ENCODE measurements at places on chromosomes 12 and 14.

DNA sequence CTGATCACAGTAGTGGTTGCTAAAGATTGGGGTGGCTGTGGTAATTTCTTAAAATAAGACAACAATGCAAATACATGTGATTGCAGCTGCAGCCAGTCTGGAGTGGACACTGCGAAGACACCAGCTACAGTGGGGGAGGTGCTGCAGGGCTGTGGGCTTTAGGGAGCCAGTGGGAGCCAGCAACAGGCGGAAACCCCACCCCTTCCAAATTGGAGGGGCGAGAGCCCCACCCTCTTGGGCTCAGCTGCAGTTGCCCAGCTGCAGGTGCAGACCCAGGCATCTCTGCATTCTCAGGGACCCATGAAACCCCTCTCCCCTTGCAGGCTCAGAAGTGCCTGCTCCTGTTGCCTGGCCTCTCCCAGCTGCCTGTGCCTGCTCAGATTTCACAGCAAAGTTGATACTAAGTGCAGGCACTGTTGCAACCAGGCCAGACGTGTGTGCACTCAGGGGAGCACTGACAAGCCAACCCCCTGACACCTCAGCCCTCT, 104.8 kb downstream of the MYF5 start:
- DNase-seq: no peak

- no peak for DNase-seq
These were observed 91.0 kb downstream of the NTN4 start for GRCh38 chr12:95699579-95699978.

- no peak for DNase-seq
These were observed 1349.1 kb downstream of the TMEM121 start for GRCh38 chr14:106875503-106875902.

GRCh38 chr14:51818748-51819380, 41.5 kb upstream of the GNG2 start:
- no peak for DNase-seq

DNA sequence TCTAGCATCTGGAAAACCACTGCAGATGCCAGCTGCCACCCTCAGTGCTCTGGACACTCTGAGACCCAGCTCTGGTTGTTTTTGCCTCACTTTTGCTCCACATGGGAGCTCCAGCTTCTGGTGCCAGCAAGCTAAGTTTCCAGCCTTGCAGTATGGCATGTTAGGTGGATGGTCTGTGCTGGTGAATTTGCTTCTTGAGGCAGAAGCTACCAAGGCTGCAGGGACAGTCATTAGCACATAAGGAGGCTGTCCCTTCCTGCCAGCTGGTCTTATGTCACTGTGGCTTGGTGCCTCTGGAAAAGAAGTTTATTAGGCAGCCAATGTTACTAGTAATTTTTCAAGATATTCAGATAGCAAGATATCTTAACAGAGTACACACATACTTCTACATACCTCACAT, 64.2 kb upstream of the CSRP2 start:
- no peak for DNase-seq

- no peak for DNase-seq
These were observed 8.6 kb upstream of the SLC41A2 start for GRCh38 chr12:104966677-104967076.

- DNase-seq: no peak
These were observed 170.0 kb upstream of the SLC16A7 start for GRCh38 chr12:59425798-59426197.

Data from occipital lobe (tissue), 3 donors.